ENCODE measurements at places on chromosomes 16 and 17.
A peak's percentile ranks its signal among the peaks of the same experiment; 100 is the strongest.

DNA sequence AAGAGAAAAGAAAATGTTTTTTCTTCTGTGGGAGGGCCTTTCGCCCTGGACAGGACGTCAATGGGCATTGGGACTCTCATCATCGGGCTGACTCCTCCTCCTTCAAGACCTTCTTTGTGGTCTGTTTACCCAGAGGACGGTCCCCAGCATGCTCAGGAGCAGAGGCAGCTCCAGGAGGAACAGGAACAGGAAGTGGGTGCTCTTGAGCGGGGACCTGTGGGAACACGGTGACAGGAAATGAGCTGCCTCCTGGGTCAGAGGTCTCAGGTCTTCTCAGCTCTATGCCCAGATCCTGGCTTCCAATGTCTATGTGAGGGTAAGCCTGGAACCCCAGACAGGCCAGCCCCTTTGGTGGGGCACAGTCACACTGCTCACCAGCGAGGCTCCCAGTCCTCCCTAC, 12.2 kb downstream of the CD300LD start:
- peak; percentile 74 for DNase-seq

- no peak for DNase-seq
Observed at GRCh38 chr16:2820836-2821486, 3.9 kb downstream of the PRSS21 start.

DNA sequence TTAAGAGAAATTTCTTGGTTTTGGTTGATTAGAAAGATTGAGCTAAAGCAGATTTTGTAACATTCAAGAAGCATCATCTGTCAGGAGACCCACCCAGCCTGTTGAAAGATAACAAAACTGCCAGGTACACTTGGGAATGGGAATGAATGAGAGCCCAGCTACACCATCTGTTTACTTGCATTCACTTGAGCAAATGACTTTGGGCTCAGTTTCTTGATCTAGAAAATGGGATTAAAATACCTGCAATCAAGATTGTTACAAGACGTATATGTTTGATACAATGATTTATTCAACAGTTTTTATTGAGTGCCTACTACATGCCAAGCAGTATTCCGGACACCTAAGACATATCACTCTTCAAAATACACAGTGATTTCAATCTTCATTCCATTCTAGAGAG, 76.3 kb upstream of the HAS3 start:
- no peak for DNase-seq

- no peak for DNase-seq
Observed at GRCh38 chr16:56102183-56102686, 89.1 kb upstream of the GNAO1 start.

DNA sequence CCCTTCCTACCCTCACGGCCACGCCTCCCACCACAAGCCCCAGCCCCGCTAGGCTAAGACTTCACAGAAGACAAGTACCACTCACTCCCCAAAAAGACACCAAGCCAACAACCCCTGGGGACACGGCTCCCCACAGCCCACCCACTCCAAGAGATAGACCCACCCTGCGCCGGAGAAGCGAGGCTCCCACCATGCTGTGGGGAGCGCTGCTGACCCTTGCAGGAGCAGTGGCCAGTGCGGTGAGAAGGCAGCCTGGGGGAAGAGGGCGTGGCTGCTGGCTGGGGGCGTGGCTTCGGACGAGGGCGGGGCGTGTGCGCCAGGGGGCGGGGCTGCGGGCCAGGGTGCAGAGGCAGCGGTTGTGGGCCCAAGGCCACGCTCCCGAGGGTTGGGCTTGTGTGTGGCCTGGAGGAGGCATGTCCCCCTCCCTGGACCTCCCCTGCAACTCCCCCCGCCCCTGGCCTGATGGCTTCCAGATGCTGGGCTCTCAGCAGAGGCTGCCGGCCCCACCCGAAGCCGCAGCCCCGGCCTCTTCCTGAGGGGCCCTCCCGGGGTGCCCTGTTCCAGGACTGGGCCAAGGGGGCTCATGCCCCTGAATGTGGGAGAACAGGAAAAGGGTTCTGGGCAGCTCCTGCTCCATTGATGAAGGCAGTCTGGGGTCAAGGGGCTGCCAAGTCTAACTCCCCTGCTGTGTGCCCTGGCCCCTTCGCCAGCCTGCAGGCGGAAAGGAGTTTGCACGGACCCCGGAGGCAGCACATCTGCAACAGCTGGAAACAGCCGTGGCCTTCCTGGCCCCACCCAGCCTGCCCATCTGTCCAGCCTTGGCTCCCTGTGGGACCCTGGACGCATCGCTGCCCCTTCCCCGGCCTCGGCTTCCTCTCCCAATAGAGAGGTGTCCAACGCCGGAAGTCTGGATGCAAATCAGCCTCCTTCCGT, 9.1 kb downstream of the TFAP4 start:
- no peak for DNase-seq

DNA sequence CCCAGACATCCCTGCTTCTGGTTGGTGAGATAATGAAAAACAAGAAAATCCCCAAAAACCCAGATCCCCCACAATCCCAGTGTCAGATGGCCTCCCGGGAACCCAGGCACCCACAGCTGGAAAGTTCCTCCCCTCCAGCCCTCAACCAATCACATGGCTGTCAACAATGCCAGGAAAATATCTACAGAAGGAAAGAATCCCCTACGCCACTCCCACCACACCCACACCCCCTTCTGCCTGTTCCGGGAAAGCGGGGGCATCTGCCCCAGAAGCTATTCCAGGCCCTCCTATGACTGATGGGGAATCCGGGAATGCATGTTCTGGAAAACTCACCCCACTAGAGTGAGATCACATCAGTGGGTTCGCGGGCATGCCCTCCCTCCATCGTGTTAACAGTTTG, 1.8 kb downstream of the TMEM95 start:
- no peak for DNase-seq

GRCh38 chr16:65172356-65172755, 50.5 kb upstream of the CDH11 start:
- no peak for DNase-seq

DNA sequence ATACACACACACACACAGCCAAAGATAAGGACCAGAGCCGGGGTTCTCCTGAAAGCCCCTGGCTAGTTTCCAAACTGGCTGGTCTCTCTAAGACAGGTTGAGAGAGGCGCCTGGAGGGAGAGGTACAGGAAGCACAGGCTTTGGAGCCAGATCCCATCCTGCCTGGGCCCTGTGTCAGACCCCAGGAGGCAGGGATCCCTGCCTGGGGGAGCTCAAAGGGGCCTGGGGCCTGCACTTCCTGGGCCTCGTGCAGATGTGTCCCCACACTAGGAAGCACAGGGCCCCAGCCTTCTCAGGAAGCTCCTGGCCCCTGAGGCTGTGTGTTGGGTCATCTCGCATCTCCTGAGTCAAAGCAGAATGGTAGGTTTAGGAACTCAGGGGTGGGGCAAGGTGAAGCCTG, 16.0 kb downstream of the SLC5A10 start:
- peak; percentile 26 for DNase-seq

GRCh38 chr17:40176754-40177110, 538 bp upstream of the RAPGEFL1 start:
- DNase-seq = no peak

- peak; percentile 25 for DNase-seq
Observed at GRCh38 chr17:7673239-7673638, 14.1 kb downstream of the TP53 start.

GRCh38 chr16:60166111-60166510, 1432.0 kb upstream of the GOT2 start:
- DNase-seq = no peak
